Hypothalamus (tissue), 51 donors: ENCODE measurements at places on chromosomes 12 and 14.
A peak's percentile ranks its signal among the peaks of the same experiment; 100 is the strongest.

DNA sequence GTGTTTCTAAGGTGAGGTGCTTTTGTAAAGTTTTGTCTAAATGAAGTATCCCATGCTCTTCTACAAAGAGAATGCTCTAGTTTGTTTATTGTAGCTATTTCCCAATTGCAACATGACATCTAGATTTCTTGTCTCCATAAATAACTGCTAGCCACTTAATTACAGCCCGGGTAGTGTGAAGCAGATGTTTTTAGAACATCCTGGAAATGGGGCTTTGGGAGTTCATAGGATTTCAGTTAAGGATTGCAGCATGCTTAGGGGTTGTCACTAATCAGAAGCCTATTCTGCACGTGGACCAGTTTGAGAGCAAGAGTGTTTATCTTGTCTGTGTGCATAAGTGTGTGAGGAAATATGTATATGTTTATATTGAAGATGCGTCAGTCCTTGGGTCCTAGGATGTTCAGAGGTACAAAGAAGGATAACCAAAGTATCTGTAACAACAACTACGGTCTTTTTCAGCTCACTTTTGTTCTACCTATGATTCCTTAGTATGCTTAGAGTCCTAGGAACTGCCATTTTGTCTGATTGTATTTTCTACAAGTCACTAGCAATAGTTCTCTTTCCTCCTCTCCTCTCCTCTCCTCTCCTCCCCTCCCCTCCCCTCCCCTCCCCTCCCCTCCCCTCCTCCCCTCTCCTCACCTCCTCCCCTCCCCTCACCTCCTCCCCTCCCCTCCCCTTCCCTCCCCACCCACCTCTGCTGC is 135.3 kb downstream of the ACSS3 start:
- no peak for DNase-seq

DNA sequence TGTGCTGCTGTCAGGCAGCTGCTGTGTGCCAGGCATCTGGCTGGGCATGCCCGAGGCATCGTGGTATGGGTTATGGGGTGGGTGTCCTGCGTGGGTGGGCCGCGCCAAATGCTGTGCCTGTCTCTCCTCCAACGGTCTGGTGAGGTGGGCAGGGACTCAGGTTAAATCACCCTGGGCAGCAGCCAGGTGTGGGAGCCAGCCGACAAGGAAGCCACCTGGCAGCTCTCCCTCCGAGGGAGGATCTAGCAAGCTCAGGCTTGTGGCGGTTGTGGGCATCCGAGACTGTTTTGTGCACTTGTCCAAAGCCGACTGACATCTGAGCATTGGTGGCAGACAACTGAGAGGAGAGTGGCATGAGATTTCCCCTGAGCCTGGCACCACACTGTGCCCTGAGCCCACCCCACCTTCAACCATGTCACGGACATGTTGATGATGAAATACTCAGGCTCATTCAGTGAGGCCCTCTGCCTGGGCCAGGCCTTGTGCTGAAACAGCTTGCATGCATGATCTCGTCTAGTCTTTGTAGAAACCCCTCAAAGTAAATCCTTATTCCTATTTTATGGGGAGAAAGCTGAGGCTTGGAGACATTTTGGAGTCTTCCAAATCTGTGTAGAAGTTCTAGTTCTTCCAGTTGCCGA is 181.8 kb upstream of the MYL2 start:
- DNase-seq = no peak

- no peak for DNase-seq
Measured at GRCh38 chr12:52524241-52524897, 4.2 kb upstream of the KRT5 start.

GRCh38 chr12:100895192-100895591 is 100.6 kb downstream of the ANO4 start:
- no peak for DNase-seq

DNA sequence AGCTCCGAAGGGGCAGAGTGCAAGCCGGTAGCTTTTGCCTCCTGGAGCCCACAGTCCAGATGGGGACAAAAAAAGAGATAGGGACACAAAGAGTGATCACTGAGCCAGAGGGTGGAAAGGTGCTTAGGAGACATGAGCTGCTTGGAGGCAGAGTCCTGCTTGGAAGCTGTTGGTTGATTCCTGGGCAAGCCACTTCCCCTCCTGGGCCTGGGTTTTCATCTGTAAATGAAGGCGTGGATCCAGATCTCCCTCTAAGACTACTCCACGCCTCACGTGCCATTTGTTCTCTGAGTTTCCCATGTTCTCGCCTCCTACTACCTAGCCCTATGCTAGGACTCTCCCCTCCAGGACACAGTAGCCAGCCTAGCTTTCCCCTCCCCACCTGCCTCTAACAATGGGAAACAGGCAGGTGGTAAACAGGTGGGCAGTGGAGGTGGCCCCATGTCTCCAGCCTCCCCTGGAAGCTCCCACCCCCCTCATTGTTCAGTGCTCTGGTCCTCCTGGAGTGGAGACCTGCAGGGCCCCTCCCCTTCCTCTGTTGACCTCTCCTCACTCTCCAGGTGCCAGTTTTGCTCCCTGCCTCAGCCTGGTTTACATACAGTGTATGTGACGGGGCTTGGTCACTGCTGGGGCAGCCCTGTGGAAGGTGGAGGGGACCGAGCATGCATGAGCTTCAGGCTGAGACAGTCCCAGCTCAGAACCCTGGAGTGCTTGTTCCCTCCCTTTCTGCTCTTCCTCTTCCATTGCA is 3.8 kb downstream of the SERPINA3 start:
- no peak for DNase-seq

- DNase-seq = no peak
Measured at GRCh38 chr12:83196694-83197350, 510.1 kb downstream of the TMTC2 start.

- DNase-seq = peak; percentile 90
Measured at GRCh38 chr12:124745891-124746570, 117.6 kb downstream of the SCARB1 start.

- DNase-seq = no peak
Measured at GRCh38 chr12:122946690-122947341, 19.4 kb downstream of the ABCB9 start.

DNA sequence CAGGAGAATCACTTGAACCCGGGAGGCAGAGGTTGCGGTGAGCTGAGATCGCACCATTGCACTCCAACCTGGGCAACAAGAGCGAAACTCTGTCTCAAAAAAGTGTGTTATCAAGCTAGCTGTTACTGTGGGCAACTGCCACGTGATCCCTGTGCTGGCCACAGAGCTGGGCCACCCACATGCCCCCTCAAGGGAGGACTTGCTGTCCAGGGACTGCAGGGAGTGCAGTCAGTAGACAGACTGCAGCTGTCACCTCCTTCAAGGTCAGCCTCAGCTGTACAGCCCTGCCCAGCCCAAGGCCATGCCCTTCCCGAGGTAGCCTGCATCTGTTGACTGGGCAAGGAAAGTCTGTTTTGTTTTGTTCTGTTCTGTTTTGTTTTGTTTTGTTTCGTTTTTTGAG is 46.6 kb upstream of the BICDL1 start:
- no peak for DNase-seq

- no peak for DNase-seq
Measured at GRCh38 chr12:4287325-4288211, 14.0 kb downstream of the CCND2 start.

DNA sequence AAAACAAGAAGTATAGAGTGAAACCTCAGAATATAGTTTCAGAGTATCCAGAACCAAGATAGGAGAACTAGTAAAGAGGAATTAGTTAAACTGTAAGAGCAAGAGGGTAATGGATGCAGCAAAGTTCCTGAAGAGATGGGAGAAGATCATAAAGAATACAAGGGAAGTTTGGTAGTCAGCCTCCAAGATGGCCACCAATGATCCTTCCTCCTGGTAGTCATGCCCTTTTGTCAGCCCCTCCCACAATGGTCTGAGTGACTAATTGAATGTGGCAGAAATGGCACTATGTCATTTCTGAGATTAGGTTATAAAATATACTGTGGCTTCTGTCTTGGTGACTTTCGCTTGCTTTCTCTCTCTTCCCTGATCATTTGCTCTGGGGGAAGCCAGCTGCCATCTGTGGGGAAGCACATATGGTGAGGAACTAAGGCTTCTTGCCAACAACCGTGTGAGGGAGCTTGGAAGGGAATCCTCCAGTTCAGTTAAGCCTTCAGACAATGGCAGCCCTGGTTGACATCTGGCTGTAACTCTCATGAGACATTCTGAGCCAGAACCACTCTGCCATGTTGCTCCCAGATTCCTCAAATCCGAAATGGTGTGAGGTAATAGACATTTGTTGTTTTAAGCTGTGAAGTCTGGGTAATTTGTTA is 55.3 kb upstream of the AMN1 start:
- no peak for DNase-seq

- DNase-seq = no peak
Measured at GRCh38 chr14:34329301-34329700, 132.7 kb downstream of the SPTSSA start.

GRCh38 chr14:103552011-103552845 is 10.2 kb downstream of the BAG5 start:
- no peak for DNase-seq

DNA sequence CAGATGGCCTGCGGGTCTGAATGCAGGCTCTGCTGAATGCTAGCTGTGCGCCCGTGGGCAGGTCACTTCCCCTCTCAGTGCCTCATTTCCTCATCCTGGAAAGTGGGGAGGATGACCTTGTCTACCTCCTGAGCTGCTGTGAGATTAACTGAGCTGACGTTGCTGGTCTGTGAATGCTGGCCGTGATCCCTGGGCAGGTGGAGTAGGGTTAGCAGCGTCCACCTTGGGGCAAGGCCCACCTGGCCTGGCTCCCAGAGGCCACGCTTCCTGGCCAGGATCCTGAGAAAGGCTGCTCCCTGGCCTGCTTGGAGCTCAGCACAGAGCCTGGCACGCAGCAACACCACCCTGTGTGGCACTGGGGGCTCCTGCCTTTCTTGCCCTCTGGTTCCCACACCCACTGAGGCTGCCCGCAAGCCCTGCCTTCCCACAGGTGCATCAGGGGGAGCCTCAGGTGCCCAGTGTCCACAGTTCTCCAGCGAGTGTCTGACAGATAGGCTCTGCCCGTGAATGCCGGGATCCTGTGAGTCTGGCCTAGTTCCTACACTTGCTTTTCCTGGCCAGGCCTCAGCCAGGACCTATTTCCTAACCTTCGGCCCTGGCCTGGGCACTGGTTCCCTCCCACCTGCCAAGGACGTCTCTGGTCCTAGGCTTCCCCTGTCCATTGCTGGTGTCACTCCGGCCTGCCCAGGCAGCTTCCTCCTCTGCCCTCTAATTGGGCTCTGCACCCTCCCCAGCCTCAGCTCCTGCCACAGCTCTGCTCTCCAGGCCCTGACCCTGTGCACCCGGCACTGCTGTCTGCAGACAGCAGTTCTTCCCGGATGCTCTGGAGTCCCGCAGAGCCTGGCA is 37.2 kb upstream of the TDRD9 start:
- no peak for DNase-seq

GRCh38 chr12:162467-163307 is 51.3 kb downstream of the SLC6A12 start:
- no peak for DNase-seq

- no peak for DNase-seq
Measured at GRCh38 chr14:26730929-26731618, 133.2 kb upstream of the NOVA1 start.

- no peak for DNase-seq
Measured at GRCh38 chr12:55929306-55929791, 1.6 kb upstream of the DGKA start.
